Liver (tissue), 10 donors: ENCODE measurements at places on chromosomes 3 and 15. TPM values are rescaled to one million over a fixed set of nuclear protein-coding genes. Genes with fewer than 3 reads are reported as not detected.

CPA3 gene
- polyA plus RNA-seq: 1.9 TPM

C3orf20 gene
- polyA plus RNA-seq: not detected

ECE2 gene
- not detected for polyA plus RNA-seq

TRPM1 gene
- not detected for polyA plus RNA-seq

GLDN gene
- 0.15 TPM for polyA plus RNA-seq

SERPINI2 gene
- not detected for polyA plus RNA-seq

DPPA2 gene
- not detected for polyA plus RNA-seq

ACAD9 gene
- polyA plus RNA-seq: 18.3 TPM

FAM81A gene
- 0.13 TPM for polyA plus RNA-seq

AQP9 gene
- 69.9 TPM for polyA plus RNA-seq

VPS8 gene
- 13.0 TPM for polyA plus RNA-seq

GRCh38 chr3:4504340-4505261 lies 11.5 kb downstream of the ITPR1 start:
- no peak for DNase-seq

DNA sequence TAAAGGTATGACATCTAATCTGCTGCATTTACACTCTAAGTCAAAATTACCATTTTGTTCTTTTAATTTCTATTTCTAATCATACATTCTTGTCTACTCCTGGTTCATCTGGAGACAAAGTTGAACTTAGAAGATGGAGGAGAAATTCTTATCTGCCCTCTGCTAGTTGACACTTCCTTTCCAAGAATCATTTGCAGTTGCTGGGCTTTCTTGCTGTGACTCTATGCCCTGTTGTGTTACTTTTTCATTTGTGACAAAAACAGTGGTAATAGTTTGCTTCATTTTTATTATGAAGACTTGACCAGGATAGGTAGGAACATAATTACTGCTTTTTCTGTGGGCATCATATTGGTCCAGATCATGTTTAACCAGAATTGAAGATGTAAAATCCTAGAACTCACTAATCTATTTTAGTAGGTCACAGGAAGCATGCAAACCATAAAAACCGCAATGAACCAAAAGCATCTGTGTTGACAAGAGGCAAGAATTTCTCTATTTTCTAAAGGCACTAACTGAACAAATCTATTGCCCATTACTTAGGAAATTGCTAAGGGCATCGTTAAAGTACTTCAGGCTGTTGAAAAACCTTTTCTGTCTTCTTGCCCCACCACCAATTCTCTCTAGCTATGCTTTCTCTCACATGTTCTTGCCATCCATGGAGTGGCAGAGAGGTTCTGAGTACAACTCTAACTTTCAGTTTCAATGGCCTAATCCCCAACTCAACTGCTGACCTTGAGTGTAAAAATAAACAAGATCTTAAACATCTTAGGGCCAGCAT lies 4.2 kb upstream of the CCR2 start:
- DNase-seq: no peak

GRCh38 chr3:36893137-36893557 lies 51.7 kb downstream of the TRANK1 start:
- no peak for DNase-seq

- no peak for DNase-seq
Measured at GRCh38 chr3:30675774-30676173, 69.4 kb downstream of the TGFBR2 start.

GRCh38 chr3:41673650-41674049 lies 288.3 kb downstream of the ULK4 start:
- DNase-seq: no peak

DNA sequence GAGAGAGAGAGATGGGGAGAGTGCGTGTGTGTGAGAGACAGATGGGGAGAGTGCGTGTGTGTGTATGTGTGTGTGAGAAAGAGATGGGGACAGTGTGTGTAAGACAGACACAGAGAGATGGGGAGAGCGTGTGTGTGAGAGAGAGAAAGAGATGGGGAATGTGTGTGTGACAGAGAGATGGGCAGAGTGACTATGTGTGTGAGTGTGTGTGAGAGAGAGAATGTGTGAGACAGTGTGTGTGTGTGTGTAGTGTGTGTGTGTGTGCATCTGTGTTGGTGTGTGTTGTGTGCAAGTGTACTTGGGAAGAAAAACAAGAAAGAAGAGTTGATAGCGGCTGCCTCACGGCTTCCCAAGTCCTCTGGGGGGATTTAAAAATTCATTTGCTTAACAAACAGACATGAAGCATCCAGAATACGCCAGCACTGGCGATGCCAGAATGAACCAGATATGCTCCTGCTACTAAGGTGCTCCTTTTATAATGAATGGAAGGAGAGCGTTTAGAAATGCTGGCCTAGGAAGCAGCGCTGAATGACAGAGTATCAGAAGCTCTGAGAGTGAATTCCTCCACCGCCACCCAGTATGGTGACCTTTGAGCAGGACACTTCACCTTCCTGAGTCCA lies 186.1 kb upstream of the TSC22D2 start:
- no peak for DNase-seq

DNA sequence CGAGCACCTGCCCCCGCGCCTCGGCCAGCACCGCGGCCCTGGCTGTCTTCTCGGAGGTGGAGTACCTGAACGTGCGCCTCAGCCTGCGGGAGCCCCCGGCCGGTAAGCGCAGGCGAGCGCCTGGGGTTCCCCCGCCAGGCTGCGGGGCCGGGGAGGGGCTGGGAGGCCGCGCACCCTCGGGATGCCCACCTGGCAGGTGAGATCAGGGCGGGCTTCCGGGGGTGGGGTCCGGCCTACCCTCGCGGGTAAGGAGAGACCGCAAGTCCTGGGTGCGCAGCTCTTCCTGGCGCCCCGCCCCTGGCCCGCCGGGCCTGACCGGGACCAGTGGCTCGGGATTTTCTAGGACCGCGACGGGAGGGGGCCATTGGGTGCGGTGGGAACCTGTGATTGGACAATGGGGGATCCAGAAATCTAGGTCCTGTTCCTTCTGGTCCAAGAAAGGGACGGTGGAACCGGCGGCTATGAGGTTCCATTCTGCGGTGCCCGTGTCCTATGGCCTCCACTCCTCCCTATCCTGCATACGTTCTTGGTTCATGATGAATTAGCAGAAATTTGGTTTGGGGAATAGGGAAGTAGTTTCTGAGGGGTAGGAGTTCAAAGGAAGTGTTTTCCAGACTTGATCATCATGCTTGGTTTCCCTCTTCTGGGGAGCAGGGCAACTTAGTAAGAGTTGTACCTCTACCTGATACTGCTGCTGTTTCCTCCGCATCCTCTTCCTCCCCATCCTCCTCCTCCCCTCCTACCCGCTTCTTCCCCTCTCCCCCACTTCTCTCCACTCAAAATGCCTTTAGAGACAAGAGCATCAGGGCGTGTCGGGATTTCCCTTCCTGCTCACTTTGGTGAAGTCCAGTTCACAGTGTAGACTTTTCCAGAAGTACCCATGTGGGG lies 808 bp downstream of the ARRDC4 start:
- peak; percentile 41 for DNase-seq

- no peak for DNase-seq
Measured at GRCh38 chr15:78148392-78149067, 632 bp upstream of the IDH3A start.

DNA sequence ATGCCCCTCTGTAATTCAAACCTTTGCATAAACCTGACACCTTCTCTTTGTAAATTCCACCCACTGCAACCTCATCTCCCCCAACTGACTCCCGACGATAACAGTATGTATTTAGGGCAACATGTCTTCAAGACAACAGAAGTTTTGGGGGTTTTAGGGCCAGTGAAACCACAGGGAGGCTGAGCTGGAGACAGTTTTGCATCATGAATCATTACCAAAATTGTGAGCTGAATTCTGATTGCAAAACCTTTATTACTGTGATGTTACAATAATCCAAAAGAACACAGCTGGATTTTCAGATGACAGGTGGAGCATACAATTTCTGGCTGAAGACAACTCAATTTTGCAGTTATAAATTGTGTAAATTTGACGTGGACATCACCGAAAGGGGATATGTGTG lies 281.3 kb upstream of the TTC14 start:
- DNase-seq: no peak

GRCh38 chr3:134320749-134321148 lies 53.5 kb downstream of the AMOTL2 start:
- DNase-seq: no peak

- no peak for DNase-seq
Measured at GRCh38 chr3:129122412-129123011, 908 bp upstream of the RAB43 start.

- no peak for DNase-seq
Measured at GRCh38 chr3:120095979-120096426, 1.8 kb upstream of the GSK3B start.

GRCh38 chr15:29074045-29074444 lies 188.3 kb downstream of the APBA2 start:
- DNase-seq: no peak

GRCh38 chr3:20039765-20040547 lies at the start of gene KAT2B:
TSS of gene KAT2B (plus strand) at chr3:20040446. CDS start at chr3:20040478, 32 bp downstream.
- DNase-seq: peak; percentile 90

DNA sequence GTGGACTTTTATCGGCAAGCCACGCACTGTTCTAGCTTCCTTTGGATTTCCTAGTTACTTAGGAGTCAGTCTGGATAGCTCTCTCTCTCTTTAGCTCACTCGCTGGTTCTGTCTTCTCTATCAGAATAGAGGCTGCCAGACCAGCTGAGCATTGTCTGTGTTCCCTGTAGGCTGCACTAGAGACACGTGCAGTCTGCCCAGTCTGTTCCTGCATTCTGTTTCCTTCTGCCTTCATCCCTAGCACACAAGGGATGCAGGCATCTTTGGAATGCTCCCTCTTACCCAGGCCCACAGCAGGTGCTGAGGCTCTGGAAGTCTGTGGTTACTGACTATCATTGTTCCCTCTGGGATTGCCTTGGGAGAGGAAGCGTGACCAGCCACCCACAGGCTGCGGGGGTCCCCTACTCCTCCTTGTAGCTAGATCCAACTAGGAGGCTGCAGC lies 322.8 kb downstream of the ZNF621 start:
- DNase-seq: no peak

DNA sequence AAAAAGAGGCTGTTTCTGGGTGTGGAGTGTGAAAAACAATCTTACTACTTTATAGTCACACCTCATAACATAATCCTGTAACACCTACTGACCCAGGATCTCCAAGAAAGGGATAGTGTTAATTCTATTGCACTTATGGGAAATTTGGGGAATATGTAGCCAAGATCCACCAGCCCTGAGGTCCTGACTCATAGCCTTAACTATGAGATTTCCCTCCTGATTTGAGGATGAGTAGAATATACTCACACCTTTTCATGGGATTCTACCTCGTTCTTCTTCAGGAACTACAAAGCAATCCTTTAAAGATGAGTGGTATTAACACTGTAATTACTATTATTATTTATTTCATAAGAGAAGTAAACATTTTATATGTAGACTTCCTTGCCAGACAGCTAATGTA lies 315.2 kb downstream of the MECOM start:
- DNase-seq: no peak

GRCh38 chr15:68051109-68051508 lies 3.0 kb upstream of the PIAS1 start:
- DNase-seq: no peak

DNA sequence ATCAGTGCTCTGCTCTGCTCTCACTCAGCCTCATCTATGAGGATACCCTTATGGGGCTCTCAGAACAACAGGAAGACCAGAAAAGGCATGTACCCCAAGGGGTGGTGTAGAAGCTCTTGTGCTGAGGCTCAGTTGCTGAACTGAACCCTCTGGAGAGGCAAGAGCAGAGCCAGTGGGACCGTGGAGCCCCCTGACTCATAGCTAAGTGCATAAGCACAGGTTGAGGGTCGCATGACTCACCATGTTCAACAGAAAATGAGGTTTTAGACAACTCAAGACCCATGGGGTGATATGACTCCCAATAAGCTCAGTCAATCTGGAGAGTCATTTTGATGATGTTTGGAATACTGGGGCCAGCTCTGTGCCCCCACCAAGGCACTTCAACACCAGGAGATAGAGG lies 37.3 kb downstream of the CRYGS start:
- DNase-seq: no peak
